ENCODE measurements at places on chromosomes 16 and 17.

- DNase-seq = peak; percentile 70
Measured at GRCh38 chr16:31010585-31011325, at the start of gene STX1B. Gene STX1B (minus strand): TSS chr16:31010638. CDS start chr16:31010396, 242 bp downstream.

- no peak for DNase-seq
Measured at GRCh38 chr16:2473446-2473926, 1.4 kb upstream of the TBC1D24 start.

- no peak for DNase-seq
Measured at GRCh38 chr17:80763293-80763867, 218.7 kb downstream of the RPTOR start.

GRCh38 chr17:29572691-29573557 is 4.4 kb downstream of the TP53I13 start:
- DNase-seq = no peak

DNA sequence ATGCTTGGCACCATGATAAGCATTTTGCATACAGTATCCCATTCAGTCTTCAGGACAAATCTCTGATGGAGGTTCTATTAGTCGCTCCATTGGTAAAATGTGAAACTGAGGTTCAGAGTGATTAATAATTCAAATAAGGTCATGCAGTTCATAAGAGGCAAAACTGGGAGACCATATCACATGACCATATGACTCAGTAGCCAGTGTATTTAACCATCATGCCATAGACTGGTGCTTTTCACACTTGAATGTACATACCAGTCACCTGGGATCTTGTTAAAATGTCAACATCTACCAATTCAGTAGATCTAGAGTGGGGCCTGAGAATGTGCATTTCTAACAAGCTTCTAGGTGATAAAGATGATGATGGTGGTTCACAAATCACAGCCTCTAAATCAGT is 4.3 kb downstream of the ACSM3 start:
- no peak for DNase-seq

DNA sequence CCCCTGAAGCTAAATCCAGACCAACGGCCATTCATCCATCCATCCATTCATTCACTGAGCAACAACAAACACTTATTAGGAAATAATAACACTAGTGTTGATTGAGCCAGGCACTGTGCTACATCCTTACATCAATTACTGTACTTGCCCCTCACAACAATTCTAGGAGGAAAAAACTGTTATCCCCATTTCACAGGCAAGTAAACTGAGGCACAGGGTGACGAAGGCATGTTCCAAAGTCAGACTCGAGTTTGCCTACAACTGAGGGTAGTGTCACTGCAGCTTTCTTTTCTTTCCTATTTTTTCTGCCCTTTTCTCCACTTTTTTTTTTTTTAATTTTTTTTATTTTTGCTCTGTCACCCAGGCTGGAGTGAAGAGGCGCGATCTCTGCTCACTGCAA is 11.2 kb upstream of the MYLK3 start:
- no peak for DNase-seq

GRCh38 chr17:50288306-50288705 is 14.0 kb downstream of the TMEM92 start:
- peak; percentile 24 for DNase-seq

DNA sequence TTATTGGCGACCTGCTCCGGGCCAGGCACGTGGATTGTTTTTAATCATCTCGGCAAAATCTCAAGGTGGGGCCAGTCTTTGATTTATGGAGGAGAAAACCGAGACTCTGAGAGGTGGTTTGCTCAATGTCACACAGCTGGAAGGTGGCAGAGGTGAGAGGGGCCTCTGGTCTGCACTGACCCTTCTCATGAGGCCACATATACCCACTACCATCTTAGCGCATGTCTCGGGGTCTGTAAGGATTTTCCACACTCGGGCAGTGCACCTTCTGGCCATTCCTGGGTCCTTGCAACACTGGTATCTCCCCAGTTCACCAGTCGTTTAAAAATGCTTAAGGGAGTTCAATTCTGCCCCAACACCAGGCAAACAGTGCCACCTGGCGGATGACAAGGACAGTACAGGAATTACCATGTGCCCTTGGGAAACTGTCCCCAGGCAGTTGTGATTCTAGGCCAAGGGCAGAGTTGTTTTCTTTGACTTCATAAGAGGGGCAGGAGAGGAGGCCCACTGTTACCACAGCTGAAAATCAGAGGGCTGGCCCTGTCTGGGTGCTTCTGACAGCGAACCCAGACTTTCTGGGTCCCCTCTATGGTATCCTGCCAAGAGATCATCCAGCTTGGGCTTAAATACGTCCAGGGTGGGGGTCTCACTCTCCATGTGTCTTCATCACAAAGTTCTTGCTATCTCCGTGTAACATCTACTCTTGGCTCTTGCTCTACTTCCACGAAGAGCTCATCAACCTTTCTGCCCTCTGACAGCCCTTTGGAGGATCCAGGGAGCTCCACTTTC is 39.4 kb upstream of the RAI1 start:
- DNase-seq = peak; percentile 48

DNA sequence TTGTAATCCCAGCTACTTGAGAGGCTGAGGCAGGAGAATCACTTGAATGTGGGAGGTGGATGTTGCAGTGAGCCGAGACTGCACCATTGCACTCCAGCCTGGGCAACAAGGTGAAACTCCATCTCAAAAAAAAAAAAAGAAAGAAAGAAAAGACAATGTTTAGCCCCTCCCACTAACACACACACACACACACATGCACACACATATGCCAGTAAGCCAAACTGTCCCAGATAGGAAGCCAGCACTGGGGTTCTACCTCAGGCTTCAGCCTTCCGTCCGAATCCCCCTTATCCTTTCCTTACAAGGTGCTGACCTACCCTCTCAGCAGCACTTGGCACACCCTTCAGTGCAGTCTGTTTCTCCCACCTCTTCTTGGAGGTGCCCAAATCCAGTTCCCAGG is 8.7 kb upstream of the KCNH6 start:
- no peak for DNase-seq

DNA sequence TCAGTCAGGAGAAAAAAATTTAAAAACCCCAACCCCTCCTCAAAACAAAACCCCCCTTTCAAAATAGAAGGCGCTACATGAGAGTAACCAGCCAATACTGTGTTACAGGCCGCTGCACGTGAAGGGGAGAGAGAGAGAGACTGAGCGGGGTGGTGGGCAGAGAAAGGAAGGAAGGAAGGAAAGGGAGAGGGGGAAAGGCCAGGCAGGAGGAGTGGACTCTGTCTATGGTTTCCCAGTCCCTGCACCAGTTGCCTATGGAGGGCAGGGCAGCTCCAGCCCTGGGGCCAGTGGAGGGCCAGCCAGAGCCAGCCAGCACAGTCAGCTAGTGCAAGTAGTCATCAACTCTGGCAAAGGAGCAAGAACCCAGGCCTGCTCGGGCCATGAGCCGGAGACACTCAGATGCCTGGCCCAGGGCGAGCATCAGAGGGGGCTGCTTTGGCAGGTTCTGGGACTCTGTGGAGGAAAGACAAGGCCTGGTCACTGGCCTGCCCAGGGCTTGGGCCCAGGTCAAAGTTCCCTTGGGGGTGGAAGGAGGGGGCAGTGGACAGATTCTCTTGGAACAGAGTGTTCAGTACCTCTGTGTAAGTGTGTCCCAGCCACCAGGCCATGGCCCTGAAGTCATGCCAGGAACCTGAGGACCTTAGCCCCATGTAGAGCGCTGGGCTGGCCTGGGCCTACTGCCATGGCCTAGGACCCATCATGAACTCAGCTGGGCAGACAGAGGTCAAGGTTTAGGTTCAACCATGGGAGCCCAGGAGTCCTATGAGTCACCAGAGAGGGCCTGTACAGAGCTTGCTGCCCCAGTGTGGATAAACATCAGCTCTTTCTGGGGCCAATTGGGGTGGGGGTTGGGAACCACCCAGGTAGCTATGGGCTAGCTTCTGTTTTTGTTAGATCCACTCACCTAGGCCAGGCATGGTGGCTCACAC is 7.3 kb upstream of the GFOD2 start:
- DNase-seq = no peak

DNA sequence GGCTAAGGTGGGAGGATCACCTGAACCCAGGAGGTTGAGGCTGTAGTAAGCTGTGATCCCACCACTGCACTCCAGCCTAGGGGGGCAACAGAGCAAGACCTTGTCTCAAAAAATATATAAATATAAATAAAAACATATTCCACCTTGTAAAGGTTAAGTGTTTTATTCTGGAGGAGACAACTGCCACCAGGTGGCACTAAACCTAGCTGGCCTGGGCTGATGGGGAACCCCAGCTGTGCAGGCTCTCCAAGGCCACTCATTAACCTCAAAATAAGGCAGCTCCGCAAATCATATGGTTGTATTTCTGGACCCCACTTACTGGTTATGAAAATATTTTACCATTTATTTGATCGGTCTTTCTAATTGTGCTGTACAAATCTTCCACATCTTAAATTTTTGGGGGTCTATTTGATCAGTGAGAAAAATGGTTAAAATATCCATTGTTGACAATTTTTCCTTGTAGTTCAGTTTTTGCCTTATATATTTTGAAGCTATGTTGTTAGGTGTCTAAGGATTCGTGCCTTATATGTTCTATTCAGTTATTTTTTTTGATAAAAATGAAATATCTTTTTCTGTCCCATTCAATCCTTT is 8.5 kb upstream of the ICAM2 start:
- DNase-seq = peak; percentile 6

DNA sequence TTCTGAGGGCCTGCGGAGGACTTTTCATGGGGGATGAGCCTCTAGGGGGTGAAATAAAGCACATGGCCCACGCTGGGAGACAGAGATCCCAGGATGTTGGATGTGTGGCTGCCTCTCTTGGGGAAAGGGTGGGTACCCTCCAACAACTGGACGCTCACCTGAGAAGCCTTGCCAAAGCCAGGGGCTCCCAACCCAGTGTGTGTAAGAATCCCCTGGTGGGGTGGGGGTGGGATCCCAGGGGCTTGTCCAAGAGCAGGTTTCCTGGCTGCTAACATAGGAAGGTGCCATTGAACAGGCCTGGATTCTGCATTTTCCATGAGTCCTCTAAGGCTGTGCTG is 587 bp downstream of the SNX20 start:
- DNase-seq = no peak

Data from NCI-H1092 (cell line).